Right renal cortex interstitium (tissue), 3 donors: ENCODE measurements at places on chromosomes 1 and 21.

DNA sequence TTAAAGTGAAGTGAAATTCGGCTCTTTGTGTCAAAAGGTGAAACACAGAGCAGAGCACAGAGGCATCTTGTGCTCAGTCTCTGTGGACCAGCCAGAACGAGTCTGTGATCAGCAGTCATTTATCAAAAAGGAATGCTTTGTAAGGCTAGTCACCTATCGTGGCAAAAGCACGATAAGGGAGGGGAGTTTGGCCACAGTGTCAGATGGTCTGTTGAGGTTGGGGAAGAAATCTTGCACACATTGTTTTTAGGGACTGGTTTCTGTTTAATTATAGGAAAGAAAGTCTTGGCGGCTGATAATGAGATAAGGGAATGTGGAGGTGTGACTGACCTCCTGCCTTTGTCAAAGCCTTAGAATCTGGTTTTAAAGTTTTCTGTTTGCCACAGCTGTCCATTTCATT, 58.2 kb upstream of the KIAA1614 start:
- no peak for DNase-seq

- no peak for DNase-seq
These were observed 65.0 kb upstream of the ETV3 start for GRCh38 chr1:157203166-157203565.

DNA sequence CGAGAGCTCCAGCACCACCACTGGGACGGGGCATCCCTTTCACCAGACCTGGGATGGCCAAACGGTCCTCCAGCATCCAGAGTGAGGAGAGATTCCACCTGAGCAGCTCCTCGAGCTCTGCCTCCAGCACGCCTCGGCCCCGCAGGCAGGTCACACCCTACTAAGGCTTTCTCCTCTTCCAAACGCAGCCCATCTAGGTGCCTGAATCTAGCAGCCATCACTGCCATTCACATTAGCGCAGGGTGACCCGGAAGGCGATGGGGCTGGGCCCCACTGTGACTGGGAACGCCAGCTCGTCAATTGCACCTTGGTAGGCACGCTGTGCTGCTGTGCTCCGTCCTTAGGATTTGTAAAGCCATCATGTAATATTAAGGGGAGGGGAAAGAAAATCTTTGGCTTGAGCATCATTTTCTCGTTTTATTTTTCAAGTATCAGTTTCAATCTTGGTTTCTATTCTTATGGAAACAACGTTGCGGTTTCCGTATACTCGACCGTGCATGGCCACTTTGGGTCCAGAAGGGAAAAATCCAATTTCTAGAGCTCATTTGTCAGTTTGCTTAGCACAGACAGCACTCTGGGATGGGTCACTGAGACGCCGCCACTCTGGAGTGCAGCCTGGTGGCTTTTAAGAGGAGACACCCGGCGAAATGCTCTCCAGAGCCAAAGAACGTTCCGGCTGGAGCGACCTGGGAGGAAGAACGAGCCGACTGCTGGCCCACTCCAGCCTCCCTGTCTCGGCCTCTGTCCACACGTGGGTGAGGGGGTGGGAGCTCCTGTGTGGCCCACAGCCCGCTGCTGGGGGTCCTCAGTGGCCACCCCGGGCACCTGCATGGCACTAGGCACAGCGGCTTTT, 173.6 kb downstream of the PRDM16 start:
- DNase-seq: no peak

- DNase-seq: no peak
These were observed 47.9 kb upstream of the VCAM1 start for GRCh38 chr1:100671601-100672000.

GRCh38 chr1:18989176-18989799, 32.8 kb upstream of the IFFO2 start:
- no peak for DNase-seq

DNA sequence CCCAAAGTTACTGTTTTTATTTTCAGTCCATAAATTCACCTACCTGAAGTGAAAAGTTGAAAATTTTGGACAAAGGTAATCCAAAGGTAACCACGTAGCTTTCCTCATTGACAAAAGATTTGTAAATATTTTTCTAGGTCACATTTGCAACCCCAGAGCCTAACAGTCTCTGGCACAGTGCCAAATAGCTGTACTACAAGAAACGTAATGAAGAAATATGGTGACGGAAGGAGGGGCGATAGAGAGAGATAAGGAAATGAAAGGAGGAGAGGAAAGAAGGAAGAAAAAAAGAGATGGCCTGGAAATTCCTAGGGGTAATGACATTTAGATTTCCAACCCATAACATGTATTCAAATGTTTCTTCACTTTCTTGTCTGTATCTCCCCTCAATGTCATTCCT, 159.4 kb downstream of the BARHL2 start:
- no peak for DNase-seq

DNA sequence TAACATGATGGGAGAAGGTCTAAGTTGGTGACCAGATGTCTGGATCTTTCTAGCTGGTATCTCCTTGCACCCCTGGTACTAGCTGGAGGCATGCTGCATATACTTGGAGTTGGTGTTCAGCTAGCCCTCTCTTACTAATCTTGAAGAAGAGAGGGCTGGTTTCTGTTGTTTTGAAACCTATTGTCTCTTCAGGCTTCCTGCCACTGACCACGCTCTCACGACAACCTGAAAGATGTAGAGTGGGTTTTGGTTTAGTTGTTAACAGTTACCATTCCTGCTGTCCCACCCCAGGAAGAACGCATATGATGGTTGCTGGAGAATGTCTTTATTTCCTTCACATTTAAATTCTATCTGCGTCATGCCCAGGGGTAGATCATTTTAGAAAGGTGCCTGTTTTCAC, 3.6 kb downstream of the MAN1C1 start:
- DNase-seq: no peak
